Liver (tissue), 10 donors: ENCODE measurements at places on chromosomes 5 and 9.

GRCh38 chr5:74113927-74114326, 487.9 kb downstream of the ARHGEF28 start:
- DNase-seq: no peak

GRCh38 chr5:151470439-151470838, 23.0 kb downstream of the SLC36A1 start:
- peak; percentile 22 for DNase-seq

- no peak for DNase-seq
Observed at GRCh38 chr5:86861512-86861911, 243.8 kb downstream of the COX7C start.

DNA sequence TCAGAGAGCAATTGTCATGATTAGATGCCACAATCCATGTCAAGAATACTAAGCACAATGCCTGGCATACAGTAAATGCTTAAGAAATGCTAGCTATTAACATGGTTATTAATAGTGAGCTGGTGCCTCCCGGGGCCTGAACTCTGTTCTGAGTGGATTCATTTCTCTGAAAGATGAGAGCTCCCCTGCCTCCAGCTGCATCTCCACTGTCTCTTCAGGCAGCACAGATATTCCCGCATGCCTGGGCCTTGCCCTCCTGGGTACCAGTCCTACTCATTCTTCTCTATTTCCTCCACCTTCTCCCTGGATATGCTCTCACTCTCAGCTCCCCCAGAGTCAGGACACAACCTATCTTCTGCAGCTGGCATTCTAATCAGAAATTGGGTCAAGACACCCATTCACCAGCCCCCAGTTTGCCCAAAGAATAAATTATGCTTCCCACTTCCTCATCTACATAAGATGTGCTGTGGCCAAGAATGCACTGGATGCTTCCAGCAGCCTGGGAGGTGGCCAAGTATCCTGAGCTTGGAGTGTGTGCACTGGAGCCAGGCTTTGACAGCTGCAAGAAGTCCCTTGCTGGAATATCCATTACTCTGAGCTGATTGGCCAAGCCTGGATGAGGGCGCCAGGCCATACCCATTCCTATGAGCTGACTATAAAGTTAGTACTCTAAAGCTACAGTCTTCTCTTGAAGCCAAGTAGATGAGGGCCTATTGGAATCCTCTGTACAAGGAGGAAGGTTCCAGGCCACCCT, 669.0 kb downstream of the ACTL7B start:
- no peak for DNase-seq

GRCh38 chr9:106945727-106946660, 83.0 kb downstream of the ZNF462 start:
- no peak for DNase-seq

GRCh38 chr5:12093586-12093985, 189.3 kb upstream of the CTNND2 start:
- DNase-seq: no peak

DNA sequence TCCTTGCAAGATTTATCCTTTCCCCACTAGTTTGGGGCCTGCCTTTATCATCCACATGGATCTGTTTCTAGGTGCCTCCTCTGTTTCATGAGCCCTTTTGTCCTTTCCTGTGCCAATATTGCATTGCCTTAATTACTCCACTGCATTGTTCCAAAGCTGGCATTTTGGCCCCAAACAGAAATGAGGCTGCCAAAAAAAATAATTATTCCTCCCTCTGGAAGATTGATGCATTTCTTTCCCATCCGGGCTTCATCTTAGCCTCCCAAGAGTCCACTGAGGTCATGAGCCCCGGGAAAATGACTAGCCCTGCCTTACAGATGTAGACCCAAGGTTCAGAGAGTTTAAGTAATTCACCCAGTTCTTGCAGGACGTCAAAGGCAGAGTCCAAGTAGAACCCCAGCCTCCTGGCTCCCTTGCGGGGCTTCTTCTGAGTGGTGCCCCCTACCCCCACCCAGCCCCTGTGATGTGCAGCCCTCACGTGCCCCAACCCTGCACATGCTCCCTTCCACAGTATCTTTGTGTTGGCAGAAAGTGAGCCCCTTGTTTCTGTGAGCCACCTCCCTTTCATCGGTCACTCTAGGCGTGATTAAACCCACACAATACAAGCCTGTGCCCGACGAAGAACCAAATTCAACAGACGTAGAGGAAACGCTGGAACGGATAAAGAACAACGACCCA, 62.1 kb downstream of the TMOD1 start:
- DNase-seq: no peak

DNA sequence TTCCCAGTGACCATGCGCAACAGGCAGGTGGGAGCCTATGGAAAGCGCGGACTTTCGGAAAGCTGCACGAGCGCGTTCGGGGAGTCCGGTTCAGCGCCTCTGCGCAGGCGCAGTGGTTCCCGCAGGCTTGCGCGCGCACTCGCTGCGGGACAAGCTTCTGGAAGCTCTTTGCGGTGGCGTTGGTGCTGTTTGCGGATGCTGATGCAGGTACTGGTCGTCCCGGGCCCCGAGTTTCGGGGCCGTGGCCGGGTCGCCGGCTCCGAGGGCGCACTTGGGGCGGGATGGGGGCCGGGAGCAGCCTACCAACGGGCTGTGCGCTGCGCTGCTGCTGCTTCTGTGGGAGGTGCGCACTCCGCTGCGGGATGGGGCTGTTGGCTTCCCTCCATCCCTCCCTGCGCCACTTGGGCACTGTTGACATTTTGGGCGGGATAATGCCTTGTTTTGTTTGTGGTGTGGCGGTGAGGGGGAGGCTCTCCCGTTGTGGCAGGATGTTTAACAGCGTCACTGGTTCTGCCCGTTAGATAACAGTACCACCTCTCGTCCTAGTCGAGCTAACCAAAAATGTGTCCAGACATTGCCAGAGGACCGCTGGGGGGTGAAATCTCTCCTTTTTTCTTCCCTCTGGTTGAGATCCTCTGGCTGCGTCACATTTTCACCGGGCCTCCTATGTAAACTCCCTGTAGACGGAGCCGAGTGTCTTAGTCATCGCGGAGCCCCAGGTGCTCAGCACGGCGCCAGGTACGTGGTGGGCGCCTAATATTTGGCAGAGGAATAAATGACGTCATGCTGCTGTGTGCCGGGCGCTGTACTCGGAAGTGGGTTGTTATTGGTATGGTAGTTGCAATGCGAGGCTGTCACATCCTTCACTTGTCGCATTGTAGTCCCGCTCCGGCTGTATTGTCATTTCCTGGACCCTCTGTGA, at the start of gene ZNF483:
Gene ZNF483, plus strand, starts transcription at position 124 of the 922 bp plus-strand sequence. CDS start 2,217 bp downstream, outside the sequence.
- peak; percentile 70 for DNase-seq

- peak; percentile 68 for DNase-seq
Observed at GRCh38 chr5:14861123-14861765, 10.3 kb downstream of the ANKH start.

GRCh38 chr5:96924016-96924443, 11.8 kb upstream of the LNPEP start:
- no peak for DNase-seq

DNA sequence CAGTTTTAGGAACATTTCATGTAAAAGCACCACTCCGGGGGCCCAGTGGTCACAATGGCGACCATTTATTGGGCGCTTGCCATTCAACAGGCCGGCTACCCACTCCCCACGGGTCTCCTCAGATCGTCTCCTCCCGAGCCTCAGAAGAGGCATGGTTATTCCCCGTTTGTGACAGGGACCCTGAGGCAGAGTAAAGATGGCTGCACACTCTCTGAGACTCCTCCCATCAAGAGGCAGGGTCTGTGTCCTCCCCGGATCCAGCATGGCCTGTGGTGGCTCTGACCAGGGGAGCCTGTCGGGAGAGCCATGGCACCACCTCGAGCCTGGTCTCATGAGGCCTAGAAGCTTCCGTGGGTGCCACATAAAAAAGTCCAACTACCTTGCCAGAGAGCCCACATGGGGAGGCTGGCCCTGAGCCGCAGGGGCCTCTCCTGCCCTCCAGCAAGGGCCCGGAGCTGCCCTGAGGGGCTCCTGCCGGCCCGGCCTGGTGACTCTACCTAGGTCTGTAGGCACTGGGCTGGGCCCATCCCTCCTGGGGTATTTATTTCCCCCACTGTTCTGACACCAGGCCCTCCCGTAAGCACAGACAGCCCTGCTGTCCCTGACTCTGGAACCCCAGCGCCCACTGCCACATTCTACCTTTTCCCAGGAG, 90.8 kb downstream of the VAV2 start:
- no peak for DNase-seq

DNA sequence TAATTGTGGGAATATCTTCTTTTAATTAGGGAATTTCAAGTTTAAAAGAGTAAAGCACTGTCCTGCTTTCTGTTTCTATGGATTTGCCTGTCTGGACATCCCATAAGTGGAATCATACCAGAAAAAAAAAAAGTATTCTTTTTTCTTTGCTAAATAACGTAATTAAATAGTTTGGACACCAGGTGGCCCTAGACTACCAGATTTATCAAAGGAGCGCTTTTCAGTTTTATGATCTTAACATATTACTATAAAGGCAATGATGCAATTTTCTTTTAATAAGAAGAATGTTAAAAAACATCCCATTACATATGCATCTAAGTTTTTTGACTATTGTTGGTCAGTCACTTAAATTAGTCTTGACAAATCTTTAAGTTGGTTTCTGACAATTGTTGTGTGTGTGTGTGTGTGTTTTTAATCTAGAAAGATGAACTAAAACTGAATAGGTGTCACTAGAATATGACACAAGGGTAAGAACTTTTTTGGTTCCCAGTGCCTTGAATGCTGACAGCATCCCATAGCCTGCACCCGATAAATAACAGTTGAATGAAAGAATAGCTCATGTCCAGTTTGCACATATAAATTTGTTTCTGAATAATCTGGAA, 49.5 kb downstream of the C5orf22 start:
- no peak for DNase-seq

DNA sequence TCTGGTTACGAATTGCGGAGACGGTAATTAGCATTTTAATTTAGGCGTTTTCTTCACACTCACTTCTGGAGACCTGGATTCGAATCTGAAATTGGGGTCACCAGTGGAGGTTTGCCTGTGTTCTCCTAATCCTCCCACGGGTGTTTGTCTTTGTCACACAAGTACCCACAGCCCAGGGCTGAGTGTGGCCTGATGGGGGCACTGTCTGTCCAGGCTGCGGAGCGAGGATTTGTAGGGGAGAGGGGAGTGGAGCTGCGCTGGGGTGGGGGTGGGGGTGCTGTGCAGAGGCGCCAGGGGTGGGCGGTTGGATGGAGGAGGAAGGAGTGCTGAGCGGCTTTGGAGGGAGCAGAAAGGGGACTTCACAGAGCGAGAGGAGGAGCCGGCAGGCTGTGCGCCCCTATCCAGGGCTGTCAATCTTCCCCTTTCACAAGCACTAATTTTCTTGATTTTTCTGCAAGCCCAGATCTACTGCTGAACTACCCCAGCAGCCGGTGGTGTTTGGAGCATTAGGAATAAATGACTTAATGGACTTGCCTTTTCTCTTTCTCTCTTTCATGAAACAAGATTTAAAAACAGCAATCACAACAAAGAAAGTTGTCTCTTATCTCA, 53.1 kb downstream of the TSPAN17 start:
- DNase-seq: no peak

DNA sequence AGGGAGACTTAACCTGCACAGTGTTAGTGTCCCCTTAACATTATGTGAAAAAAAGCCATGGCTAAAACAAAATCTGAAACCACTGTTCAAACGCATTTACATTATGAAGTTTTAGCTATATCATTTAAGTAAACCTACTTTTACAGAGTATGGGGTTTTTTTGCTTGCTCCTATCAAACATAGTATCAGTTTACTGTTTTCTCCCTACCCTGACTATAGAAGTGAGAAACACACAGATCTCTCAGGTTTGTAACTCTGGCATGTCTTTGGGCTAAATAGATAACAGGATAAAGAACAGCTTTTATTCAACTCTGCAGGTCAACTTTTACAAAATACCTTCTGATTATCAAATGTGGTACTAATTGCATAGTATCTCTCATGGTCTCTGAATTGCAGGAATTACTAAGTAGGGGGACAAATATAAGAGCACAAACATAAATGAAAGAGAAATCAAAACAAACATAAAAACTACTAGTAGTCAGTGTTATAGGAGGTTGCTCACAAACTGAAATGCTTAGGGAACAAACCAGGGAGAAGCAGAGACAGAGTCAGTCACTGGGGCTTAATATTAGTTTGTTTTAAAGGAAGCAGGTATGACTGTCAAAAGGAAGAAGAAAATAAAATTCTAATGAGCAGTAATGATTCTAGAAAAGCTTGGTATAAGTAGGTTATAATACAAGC, 155.8 kb downstream of the MLLT3 start:
- DNase-seq: no peak

GRCh38 chr9:93098236-93098946, 2.4 kb downstream of the CARD19 start:
- DNase-seq: no peak

GRCh38 chr9:33315371-33315770, 25.1 kb downstream of the NFX1 start:
- no peak for DNase-seq

DNA sequence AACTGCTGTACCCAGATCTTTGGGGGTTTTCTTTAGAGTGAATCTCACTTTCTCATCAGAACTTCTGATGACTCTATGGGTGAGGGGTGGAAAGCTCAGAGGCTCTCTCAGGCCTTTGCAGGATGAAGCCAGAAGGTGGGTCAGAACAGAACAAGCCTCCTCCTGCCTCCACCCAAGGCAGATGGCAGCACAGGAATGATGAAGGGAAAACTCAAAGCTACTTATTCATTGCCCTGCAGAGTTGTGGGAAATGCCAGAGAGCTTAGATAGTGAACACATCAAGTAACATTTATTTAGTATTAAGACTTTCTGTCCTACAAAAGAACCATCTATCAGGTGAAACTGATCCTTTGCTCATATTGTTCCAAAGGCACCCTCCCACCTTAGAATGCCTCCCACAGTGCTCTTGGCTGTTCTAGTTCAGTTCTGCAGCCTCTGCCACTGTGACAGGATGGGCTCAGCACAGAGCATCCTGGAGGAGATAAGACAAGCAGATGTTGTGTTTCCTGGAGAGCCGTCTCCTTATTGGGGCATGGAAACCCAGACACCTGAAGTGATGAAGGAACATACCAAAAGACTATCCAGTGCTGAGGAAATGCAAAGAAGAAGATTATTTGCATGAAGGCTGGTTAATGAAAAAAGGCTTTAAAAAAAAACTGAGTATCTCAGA, 146.6 kb downstream of the ADAMTS12 start:
- DNase-seq: no peak

DNA sequence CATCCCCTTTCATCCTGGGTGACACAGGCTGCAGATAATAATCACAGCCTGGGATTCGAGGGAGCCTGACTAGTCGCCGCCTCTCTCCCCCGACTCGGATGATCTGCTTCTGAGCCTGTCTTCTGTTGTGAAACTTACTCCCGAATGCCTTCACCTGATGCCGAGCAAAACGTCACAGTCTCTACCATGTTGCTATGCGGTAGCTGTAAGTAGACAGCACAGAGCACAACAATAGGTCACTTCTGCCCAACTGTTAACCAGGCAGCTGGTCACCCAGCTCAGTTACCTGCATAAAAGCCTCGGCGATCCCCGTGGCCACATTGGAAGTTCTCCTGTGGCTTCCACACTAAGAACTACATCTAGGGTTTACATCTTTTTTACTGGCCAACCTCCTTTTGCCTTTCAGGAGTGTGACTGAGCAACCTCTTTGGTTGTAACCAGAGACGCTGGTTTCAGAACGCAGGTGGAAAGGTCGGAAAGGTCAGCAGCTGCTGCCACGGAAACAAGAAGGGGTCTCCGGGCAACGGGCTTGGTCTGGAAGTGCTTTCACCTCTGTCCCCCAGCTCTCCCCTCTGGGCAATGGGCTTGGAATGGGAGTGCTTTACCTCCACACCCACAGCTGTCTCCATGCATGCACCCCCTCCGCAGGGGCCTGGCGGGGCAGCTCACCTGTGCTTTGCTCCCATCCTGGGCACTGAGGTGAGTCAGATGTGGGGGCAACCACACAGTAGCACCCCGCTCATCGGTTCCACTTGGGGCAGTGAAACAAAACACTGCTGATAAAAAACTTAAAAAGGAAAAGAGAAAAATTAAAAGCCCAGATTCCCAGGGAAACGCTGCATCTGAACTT, 7.6 kb upstream of the PPP1R26 start:
- DNase-seq: no peak
